Uterus (tissue), 4 donors: ENCODE measurements at places on chromosomes 3 and 15.

DNA sequence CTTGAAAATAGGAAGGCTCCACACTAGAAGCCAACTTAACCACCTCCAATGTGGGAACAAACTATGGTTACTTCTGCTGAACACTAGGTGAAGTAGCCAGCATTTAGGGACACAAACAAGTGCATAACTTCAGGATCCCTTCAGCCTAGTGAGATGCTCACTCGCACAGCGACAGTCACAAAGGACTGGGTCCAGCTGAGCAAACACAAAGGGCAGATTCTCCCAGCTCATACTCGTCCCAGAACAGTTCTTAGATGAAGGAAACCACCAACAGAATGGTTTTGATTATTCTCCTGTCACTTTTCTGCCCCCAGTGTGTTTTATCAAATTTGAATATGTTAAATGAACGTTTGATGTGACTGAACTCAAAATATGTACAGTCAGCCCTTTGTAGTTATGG is 201.6 kb downstream of the KCNAB1 start:
- no peak for DNase-seq

GRCh38 chr3:136778865-136779264 is 26.7 kb upstream of the STAG1 start:
- DNase-seq, result no peak

DNA sequence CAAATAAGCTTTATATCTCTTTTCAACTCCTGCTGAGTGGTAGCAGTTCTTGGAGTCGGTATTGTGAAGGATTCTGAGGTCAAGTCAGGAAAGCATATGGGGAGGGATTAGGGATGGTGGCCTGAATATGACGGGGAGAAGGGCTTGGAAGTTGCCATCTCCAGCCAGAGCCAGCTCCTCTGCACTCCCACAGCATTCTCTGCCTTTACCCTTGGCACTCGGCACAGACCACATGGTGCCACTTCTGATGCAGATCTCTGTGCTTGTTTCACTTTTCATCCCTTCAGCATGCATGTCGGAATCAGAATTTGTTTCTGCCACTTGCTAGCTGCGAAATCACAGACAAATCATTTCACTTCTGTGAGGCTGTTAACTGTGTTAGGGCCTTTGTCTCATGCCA is 52.5 kb downstream of the RAB11A start:
- DNase-seq, result no peak

DNA sequence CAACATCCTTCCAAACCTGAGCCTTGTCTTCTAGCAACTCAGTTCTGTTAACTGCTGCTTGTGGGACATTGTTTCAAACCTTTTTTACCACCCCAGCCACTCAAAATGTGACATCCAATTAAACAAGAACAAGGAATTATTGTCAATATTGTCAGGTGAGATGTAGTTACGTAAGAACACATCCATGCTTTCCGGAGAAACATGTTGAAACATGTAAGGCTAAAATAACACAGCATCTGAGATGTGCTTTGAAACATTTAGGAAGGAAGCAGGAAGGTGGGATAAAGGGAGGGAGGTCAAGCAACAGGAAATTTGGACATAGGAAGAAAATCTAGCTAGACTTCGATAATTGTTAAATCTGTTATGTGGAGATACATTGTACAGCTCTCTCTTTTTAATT is 50.9 kb upstream of the PRICKLE2 start:
- DNase-seq, result no peak

DNA sequence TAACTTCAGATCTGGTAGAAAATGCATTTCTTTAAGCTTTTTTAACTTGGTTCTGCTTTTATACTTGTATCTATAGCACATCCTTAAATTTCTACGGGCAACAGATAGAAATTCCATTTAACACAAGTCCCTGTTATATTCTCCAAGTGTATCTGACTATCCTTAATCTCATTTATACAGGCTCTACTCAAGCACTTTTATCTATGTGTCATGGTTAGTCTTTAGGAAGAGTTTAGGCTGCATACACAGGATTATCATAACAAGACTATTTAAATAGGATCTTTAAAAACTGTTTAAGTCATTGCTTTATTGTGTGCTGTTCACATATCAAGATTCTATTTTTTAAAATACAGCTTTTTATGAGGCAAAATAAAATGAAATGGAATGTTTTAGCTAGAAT is 52.7 kb downstream of the SETD5 start:
- no peak for DNase-seq

GRCh38 chr3:37582086-37582485 is 279.6 kb upstream of the CTDSPL start:
- no peak for DNase-seq

DNA sequence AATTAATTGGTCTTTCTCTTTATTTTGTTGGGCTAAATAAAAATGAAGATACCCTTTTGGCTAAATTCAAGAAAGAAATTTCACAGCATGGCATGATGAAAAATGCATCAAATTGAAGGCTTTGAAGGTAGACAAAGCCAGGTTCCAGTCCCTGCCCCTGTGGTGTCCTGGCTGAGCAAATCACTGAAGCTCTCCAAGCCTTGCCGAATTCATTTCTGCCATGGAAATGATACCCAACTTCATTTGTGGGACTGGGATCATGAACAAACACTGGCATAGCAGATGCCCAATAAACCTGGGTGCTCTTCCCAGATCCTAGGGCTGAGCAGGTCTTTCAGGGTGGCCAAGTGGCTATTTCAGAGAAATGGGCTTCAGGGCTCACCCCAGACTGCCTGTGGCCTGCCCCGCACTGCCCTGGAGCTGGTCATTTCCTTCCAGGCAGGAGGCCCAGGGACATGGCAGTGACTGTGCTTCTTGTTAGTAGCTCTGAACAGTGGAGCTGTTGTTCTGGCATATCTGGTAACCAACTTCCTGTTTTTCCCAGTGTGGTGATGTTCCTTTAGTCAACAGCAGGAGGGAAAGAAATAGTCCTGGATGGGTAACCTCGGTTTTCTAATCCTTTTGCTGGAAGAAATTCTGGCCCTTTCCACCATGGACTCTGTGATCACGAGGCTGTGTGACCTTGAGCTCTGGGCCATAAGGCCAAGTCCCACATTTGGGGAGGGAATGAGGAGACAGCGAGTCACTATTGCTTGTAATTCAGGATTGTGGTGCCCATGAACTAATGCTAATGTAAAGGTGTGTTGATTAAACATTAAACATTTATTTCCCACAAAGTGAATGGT is 47.6 kb downstream of the CTDSPL start:
- no peak for DNase-seq

- DNase-seq, result no peak
These were observed 964 bp downstream of the SLC25A20 start for GRCh38 chr3:48897460-48898376.

GRCh38 chr3:4395448-4395847 is 71.6 kb downstream of the SUMF1 start:
- DNase-seq, result no peak

DNA sequence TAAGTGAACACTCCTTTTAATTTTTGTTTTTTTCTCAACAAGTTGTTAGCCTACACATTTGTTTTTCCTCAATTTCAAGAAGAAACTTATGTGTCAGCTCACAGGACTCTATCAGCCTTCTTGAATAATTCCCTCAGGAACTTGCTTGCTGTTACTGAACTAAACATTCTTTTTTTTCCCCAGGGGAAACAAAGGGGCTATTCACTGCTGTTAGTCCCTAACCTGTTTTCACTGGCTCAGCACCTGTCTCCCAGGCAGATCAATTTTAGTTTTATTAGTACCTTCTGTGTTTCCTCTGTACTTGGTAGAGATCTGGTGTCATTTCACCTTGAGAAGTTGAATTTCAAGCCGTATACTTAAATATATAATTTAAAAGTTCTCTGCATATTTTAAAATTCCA is 644.6 kb downstream of the CADM2 start:
- no peak for DNase-seq

DNA sequence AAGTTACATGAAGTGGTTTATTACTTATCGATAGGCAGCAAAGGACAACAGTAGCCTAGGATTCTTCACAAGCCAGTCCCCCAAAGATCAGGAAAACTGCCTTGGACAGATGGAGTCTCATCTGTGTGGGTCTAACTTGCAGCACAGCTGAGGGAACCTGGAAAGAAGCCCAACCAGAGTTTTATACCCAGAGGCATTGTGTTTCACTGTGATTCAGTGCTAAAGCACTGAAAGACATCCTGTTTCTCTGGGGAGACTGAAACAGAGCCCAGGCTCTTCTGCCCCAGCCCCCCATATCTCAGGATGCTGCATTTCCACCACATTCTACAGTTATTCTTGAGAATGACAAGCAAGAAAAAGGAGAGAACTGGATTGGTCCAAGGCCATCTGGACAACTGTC is 48.2 kb upstream of the PYDC2 start:
- DNase-seq, result no peak

DNA sequence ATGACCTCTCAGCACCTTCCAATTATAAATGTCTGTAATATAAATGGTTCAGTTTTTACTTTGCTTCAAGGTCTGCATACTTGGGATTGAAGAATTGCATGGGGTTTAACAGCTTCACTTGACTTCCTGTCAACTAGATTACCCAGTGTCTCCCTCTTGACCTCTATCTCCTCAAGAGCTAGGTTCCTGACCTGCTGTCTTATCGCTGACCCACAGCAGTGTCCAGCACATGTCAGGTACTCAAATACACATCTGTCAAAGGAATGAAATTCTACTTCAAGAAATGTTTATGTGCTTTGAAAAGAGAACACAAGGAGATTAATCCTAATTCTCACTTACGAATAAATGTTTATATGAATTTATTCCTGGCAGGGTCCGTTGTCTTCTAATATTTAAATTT is 284.5 kb downstream of the SLC9A9 start:
- DNase-seq, result no peak

DNA sequence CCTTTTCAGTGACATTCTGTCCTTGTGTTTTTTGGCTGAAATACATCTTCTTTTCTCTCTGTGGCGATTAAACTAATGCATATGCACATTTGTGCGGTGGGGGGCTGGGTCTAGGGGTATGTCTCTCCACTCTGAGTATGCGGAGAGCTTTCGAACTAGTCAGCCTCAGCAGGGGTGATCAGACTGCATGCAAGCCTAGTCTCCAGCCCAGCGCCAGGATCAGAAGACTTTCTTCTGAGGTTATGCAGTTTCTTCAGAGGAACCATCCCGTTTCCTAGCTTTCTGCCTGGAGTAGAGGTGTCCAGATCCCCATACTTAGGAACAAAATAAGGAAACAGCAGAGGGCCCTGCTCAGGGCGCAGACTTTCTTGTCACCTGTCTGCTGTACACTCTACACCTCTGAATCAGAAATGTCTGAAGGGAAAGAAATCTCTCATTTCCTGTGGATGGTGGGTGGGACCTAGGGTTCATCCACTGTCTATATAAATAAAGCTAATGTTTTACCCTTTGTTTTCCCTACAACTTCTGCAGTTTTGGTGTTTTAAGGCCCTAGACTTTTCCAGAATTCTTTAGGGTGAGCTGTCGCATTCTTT is 230.4 kb downstream of the ABHD5 start:
- DNase-seq, result no peak

GRCh38 chr15:40345867-40346578 is 4.8 kb upstream of the PHGR1 start:
- no peak for DNase-seq

DNA sequence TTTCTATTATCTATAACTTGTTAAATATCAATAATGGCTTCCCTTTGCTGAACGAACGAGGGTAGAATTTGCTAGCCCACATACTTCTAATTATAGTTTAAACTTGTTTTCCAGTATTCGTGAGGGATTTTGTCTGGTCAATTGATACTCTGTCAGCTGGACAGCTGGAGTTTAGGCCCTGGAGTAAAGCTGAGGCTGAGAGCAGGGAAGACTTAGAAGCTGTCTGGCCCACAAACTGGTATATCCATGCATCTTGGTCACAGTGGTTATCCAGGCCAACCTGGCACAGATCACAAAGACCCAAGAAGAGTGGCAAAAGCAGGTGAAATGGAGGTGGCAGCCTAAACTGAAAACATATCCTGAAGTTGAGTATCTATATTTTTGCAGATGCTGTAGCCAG is 19.3 kb downstream of the ARHGAP31 start:
- no peak for DNase-seq

- no peak for DNase-seq
These were observed 859.2 kb upstream of the SEMA6D start for GRCh38 chr15:46858150-46858549.

DNA sequence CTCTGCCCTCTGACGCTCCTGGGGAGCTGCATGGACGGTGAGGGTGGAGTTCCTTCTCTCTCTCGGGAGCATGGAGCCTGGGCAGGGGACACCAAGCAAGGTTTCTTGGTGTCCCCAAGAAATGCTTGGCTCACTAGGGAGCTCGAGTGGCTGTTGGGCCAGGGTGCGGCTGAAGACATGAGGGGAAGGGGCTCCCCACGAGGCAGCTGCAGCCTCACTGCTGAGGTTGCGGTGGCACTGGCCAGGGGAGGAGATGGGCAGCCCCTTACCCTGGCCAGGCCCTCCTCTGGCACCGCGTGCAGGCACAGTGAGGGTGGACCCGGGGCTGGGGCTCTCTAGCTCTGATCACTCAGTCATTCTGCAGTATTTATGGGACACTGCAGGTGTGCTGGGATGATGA is 43.5 kb upstream of the SLC41A3 start:
- no peak for DNase-seq

- DNase-seq, result no peak
These were observed 10.0 kb downstream of the MYO5A start for GRCh38 chr15:52518487-52519371.

DNA sequence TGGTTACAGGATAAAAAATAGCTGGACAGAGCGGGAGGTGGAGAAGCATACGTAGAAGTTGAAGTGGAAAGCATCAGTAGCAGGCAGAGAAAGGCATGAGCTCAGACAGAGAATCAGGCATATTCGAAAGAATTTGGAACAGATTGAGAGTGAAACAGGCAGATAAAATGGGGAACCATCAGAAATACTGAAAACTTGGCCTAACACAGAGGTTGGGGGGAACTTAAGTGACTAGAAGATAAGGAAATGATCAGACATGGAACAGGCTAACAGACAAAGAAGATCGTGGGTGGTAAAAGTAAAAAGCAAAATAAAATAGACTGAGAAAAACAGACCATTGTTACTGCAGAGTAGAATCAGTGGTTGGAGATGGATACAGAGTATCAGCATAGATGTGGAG is 32.9 kb downstream of the GTF2E1 start:
- DNase-seq, result no peak

GRCh38 chr15:36430280-36430679 is 149.1 kb upstream of the CDIN1 start:
- DNase-seq, result no peak

GRCh38 chr3:48863122-48863521 is 15.4 kb upstream of the PRKAR2A start:
- no peak for DNase-seq

DNA sequence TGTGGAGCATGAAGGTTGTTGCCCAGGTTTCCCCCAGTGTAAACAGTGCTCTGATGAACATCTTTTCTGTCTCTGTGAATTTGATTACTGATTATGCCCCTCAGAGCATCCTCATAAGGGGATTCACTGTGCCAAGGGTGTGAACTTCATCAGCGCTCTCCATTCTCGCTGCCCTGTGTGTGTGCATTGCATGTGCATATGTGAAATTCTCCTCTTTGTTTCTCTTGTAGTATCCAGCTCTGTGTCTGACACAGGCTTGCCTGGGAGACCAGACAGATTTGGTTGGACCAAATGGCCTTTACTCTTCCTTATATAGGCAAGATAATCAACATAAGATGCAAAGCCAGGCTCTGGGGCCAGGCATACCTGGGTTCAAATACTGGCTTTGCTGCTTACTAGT is 21.9 kb downstream of the CACNA2D3 start:
- no peak for DNase-seq

- no peak for DNase-seq
These were observed 362.1 kb upstream of the ARRDC4 start for GRCh38 chr15:97598353-97598798.
